ENCODE measurements at places on chromosomes 3 and 15.

- no peak for DNase-seq
Measured at GRCh38 chr3:197511130-197511529, 44.6 kb downstream of the BDH1 start.

- no peak for DNase-seq
Measured at GRCh38 chr15:39501366-39502081, 79.4 kb upstream of the THBS1 start.

DNA sequence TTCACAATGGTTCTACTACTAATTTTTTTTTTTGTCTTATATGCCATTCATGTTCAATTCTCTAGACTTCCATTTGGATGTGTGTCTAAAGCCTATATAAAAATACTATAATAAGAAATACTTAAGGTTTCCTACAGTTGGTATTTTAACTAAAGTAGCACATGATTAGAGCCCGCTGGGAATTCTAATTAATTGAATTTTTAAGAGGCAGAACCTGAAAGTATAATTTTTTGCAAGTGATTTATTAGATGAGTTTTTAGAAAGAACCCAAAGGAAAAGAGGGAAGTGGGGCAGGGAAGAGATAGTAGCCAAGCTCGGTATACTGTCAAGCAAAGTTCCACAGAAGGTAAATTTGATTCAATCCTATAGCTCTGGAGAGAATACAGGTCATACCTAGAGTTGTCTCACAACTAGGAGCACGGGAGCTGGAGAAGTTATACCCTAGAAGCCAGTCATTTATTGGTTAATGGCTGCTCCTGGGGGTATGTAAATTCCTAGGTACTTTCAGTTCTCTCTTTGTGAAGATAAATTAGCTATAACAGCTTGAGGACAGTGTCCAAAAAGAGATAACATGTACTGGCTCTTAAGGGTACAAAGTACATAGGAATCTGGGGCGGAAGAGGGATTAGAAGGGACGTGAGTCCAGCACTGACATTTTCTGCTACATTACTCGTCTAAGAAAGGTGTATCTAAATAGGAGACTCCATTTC is 225.6 kb downstream of the CNTN6 start:
- DNase-seq, result no peak

- DNase-seq, result no peak
Measured at GRCh38 chr3:123090728-123091531, 24.1 kb downstream of the PDIA5 start.

GRCh38 chr3:33525232-33525631 is 85.0 kb upstream of the UBP1 start:
- no peak for DNase-seq

All from stimulated activated CD8-positive, alpha-beta memory T cell treated with anti-CD3 and anti-CD28 coated beads, Interleukin-2, amount 100 ng/mL, for 48 hours (primary cell).